ENCODE measurements at places on chromosomes 7 and 10.

GRCh38 chr10:46064269-46064817 is 18.3 kb upstream of the MSMB start:
- no peak for DNase-seq

DNA sequence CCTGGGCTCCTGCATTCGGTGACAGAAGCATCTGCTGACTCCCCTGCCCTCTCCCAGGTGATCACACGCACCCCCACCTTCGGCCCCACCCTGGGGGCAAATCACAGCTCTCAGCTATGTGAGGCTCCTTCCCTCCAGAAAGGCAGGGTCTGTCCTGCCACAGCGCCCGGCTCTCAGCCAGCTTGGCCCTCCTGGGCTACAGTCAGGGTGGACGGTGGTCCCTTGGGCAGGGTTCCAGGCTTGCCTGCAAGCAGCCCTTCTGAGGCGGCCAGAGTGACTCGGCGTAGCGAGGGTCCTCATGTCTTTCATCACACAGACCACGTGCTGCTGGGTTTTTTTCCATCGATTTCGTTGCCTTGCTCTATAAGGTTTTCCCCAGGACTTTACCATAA is 53.6 kb upstream of the EBF3 start:
- DNase-seq = no peak

GRCh38 chr7:111919631-111920179 is 286.5 kb downstream of the DOCK4 start:
- peak; percentile 64 for DNase-seq

- DNase-seq = no peak
Observed at GRCh38 chr7:90551036-90551435, 45.1 kb upstream of the CDK14 start.

DNA sequence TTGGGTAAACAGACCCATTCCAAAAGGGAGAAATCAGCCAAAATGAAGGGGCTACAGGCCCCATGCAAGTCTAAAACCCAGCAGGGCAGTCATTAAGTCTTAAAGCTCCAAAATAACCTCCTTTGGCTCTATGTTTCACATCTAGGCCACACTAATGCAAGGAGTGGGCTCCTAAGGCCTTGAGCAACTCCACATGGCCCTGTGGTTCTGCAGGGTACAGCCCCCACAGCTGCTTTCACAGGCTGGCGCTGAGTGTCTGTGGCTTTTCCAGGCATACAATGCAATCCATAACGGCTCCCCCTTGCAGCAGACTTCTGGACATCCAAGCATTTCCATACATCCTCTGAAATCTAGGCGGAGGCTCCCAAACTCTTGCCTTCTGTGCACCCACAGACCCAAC is 9.0 kb downstream of the TMEM243 start:
- no peak for DNase-seq

DNA sequence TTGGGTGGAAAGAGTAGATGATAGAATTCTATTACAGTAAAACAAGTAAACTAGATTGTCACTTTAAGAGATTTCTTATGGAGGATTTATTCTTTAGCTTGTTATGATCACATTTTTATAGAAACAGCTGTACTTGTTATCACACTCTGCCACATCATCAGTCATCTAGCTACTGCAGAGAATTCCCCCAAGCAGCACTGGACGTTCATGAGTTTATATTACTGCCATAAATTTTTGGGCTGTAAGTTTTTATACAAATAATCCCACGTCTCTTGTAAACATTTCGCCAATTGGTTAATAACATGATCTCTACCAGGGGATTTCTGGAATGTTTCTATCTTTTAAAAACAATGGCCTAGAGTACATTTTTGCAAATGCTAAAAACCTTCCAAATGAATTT is 238.8 kb downstream of the POLR1F start:
- DNase-seq = no peak

GRCh38 chr7:101817471-101818286 is at the start of gene CUX1:
Gene CUX1, plus strand, starts transcription at chr7:101817626. Its CDS starts 14 bp downstream, at chr7:101817640.
- peak; percentile 70 for DNase-seq

DNA sequence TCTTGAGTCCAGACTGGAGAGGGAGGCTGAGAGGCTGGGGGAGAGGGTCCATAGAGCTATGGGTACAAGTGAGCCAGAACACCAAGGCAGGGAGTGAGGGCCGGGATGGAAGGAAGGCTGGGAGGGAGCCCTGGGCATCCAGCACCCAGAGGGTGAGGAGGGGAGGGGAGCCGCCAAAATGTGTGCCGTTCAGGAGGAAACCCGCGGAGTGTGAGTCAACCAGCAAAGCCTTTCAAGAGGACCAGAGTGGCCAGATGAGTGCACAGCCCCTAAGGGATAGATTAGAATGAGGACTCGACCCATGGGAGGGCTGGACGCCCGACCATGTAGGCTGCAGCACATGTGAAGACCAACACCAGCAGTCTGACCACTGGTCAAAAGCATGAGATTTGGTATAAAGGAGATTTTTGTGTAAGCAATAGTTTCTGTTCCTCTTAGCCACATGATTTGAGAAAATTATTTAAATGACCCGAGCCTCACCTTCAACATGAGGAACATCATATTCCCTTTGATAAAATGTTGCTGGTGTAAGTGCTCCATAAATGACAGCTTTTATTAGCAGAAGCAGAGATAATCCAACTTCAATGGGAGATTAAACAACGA is 179.7 kb upstream of the GRB10 start:
- DNase-seq = peak; percentile 8

GRCh38 chr10:20970708-20971107 is 73.6 kb upstream of the NEBL start:
- peak; percentile 17 for DNase-seq
